SHP77 treated with DMSO at 0.1 percent for 48 hours (cell line): ENCODE measurements at places on chromosomes 6 and 20.

DNA sequence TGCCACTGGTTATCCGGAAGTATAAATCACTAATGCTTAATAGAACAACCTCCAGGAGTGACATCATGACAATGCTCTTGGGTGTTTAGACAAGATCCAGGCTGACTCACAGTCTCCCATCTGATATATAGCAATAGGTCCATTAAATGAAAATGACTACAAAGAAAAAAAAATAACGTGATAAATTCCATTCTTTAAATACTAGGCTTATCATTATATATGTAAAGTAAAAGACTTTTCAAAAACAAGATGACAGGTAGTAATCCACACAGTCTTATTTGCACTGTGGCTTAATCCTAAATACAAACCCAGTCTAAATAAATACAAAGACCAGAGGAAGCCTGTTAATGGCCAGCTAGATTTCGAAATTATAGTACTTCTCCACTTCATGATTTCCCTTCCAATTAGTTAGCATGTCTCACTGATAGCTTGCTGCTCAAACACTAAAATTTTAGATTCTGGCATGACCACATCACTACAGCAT is 149.1 kb upstream of the BEND3 start:
- DNase-seq = peak; percentile 97

GRCh38 chr6:37017606-37018197 is 12.2 kb downstream of the FGD2 start:
- DNase-seq = no peak

DNA sequence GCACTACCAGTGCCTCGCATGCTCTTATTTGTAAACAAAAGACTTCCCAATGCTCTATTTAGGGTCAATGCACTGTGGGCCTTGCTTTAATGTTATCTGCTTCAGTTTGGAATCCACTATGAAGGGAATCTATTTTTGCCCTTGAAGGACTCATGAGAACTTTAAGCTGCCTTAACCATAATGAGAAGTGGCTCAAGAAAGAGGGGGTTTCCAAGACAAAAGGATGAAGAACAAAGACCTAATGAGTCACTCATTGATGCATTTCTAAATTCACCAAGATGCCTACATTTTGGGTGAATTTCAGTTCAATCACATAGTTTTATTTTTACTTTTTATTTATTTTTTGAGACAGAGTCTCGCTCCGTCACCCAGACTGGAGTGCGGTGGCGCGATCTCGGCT is 228.2 kb downstream of the LY86 start:
- no peak for DNase-seq

- DNase-seq = no peak
These were observed at the start of gene TRIM31 for GRCh38 chr6:30113003-30113759. TSS of gene TRIM31 (minus strand) at chr6:30113090. CDS start at chr6:30112805, 285 bp downstream.

GRCh38 chr20:818001-818664 is 15.4 kb upstream of the FAM110A start:
- no peak for DNase-seq

DNA sequence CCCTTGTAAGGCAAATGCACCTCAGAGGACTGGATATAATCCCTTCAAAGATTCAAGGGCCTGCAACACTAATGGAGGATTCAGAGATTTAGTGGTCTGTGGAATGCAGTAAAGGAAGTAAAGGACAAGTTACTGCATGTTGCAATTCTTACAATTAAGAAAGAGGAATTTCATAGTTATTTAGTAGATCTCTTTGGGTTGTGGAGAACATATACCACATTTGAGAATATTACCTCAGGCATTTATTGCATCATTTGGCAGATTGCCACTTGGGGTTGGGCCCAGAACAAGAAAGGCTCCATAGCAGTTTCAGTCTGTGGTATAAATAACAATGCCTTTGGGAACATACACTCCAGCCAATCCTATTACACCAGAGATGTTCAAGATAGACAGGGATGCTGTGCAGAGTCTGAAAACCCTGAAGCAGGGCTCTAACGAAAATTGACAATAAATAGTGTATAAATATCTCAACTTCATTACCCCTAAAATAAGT is 20.9 kb upstream of the EPM2A start:
- DNase-seq = no peak

GRCh38 chr6:25617997-25618396 is 34.0 kb upstream of the SCGN start:
- no peak for DNase-seq

- DNase-seq = peak; percentile 38
These were observed 728.3 kb downstream of the MAFB start for GRCh38 chr20:39960522-39961428.

- DNase-seq = no peak
These were observed 404.6 kb upstream of the IRAK1BP1 start for GRCh38 chr6:78462728-78463127.

DNA sequence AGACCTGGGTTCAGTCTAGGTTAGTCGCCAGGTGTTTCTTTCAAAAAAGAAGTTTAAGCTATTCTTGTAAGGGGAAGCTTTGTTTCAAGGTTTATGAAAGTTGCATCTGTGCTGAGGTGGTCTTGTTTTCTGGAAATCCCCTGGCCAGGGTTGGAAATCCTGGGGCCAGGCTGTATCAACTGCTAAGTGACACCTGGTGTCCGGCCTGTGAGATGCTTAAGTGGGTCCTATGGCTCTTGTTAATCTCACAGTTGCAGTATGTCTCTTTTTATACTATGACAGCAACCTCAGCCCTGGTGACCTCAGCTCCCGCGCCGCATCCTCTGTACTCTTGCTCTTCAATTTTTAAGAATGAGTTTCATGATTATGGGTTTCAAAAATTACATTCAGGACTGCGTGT is 72.0 kb downstream of the CHMP4B start:
- DNase-seq = no peak

GRCh38 chr6:83867043-83867442 is 7.6 kb downstream of the CYB5R4 start:
- no peak for DNase-seq

DNA sequence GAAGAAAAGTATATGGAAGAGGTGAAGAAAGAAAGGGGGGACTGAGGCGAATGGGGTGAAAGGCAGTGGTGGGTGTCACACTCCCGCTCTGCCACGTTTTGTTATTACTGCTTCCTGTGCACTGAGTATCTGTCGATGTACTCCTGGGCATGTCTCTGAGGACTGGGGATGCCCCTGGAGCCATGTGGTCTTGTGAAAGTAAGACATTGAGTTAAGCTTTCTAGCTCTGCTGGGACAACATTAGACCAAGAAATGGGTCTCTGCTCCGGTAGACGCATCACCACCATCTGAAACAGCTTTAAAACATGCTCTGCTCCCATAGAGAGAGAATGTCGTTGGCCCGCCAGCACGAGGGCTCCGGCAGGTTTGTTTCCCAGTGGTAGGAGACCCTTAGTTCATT is 40.0 kb downstream of the IRF4 start:
- no peak for DNase-seq

DNA sequence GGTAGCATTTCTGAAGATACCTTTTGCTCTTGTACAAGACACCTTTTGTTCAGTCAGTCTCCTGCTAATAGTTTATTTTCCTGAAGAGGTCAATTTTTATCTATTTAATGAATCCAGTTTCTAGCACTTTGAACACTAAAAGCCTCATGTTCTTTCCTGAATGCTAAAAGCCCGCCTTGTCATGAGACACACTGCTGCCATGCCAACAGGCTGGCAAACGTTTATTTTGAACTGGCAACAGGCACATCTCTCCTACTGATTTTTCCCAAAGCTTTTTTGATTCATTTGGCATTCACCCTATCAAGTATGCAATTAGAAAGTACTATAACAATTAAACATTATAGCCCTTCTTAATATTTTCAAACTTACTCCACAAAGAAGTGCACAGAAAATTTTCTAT is 421.2 kb upstream of the EYS start:
- DNase-seq = no peak

DNA sequence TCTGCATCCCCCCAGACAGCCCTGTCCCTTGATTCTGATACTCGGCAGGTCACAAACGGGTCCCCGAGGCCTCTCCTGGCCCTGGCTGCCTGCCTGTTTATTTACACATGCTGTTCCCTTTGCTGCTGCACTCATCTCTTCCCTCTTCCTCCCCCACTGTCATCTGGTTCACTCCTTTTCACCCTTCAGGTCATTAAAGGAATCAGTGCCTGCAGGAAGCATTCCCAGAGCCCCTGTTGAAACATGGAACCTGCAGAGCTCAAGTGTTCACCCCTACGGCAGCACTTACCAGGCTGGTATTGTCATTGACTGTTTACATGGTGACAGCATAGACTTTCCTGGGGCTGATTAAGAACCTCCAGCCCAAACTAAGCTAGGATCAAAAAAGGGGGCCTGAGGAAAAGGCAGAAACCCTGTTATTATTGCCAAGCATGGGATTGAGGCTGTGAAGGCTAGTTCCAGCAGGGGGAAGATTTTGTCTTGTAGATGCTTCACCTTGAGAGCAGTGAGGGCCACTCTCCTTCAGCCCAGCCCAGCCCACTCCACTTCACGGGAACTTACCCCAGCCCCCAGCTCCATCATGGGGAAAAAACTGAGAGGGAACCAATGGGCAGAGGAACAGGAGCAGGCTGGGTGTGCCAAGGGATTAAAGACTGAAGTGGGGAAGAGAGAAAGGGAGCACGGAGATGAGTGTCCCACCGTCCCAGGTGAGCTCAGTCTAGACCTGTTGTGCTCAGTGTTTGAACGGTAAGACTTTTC is 73.2 kb downstream of the JPH2 start:
- DNase-seq = no peak

- peak; percentile 12 for DNase-seq
These were observed 75.8 kb downstream of the CAP2 start for GRCh38 chr6:17469006-17469832.

DNA sequence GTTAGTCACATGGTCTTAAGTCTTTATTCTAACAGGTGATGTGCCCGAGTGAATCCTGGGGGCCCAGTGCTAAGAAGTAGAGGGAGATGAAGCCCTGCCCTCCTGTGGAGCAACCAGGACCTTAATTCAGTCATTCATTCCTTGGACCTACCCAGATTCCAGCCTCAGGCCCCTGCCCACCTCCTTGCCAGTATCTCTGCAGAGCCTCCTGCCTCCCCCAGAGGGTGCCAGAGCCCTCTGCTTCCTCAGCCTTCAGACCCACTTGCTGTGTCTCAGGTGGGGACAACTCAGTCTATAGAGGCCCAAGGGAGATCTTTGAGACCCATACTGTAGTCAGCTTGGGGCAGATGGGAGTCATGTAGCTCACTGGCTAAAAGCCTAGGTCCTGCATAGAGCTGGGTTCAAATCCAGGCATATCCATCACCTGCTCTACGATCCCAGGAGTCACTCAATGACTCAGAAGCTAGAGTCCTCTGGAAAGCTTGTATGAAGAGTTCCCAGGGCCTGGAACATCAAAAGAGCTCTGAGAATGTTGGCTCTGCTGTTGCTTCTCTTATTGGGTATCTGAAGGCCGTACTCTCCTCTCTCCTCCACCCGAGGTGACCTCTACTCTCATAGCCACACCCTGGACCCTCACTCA is 3.9 kb upstream of the SIGLEC1 start:
- DNase-seq = peak; percentile 27

DNA sequence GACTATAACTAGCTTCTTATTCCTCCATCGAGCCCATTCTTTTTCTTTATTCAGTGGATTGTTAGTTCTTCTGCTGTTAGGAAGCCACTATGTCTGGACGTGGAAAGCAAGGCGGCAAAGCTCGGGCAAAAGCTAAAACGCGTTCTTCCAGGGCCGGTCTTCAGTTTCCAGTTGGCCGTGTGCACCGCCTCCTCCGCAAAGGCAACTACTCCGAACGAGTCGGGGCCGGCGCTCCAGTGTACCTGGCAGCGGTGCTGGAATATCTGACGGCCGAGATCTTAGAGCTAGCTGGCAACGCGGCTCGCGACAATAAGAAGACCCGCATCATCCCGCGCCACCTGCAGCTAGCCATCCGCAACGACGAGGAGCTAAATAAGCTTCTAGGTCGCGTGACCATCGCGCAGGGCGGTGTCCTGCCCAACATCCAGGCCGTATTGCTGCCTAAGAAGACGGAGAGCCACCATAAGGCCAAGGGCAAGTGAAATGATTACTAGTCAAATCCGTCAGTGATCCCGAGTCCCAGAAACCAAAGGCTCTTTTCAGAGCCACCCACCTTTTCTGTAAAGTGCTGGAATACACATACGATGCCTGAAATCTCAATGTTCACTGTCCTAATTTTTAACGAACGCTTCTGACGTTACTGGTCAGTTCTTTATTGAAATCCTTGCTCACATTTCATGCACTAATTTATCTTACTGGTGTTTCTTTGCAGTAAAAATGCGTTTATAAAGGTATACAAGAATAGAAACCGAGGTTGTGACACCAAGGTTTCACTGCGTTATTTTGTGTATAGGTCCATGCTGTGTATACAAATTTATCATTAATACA is 129.9 kb downstream of the HFE start:
- DNase-seq = no peak

DNA sequence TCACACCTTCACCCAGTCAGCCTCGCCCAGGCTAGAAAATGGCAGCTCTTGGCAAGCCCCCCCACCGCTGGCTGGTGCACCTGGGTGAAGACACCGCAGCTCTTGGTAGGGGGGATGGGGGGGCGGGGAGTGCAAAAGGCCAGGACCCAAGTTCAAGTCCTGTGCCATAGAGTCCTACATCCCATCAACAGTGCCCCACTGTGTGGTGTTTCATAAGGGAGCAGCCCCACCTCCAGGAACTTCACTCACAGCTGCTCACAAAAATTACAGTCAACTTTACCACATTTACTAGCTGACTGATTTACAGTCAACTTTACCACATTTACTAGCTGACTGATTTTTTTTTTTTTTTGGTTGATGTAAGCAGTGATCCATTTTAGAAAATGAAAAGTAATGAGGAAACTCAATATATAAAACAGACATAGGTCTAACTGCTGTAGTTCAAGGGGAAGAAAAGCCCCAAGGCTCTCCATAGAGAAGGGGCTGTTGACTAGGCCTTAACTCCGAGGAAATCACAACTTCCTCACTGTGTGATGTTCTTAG is 208.9 kb upstream of the SNX9 start:
- DNase-seq = no peak

DNA sequence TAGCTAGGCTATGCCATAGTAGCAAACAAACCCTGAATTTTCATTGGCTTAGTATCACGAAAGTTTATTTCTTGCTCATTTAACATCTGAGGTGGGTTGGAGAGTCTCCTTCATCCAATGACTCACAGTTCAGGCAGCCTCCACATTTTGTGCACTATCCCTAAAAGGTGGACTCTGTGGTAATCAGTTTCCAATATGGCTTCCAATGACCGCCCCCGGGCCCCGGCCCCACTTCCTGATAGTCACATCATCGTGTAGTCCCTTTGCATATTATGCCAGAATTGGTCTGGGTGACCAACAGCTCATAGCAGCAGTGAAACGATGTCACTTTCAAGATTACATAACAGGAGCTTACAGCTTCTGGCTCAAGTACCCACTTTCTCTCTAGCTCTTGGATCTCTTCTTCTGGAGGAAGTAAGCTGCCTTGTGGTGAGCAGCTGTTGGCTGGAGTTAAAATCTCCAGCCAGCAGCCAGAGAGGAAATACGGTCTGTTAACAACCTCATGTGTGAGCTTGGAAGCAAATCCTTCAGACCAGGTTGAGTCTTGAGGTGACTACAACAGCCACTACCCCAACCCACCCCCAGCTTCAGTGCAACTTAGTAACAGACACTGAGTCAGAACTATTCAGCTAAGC is 7.8 kb downstream of the HCRTR2 start:
- no peak for DNase-seq

GRCh38 chr6:9346923-9347322 is 911.6 kb upstream of the SLC35B3 start:
- DNase-seq = no peak
